ENCODE measurements at places on chromosomes 5 and 9.

GRCh38 chr5:172219296-172219695, 25.3 kb downstream of the EFCAB9 start:
- no peak for DNase-seq

DNA sequence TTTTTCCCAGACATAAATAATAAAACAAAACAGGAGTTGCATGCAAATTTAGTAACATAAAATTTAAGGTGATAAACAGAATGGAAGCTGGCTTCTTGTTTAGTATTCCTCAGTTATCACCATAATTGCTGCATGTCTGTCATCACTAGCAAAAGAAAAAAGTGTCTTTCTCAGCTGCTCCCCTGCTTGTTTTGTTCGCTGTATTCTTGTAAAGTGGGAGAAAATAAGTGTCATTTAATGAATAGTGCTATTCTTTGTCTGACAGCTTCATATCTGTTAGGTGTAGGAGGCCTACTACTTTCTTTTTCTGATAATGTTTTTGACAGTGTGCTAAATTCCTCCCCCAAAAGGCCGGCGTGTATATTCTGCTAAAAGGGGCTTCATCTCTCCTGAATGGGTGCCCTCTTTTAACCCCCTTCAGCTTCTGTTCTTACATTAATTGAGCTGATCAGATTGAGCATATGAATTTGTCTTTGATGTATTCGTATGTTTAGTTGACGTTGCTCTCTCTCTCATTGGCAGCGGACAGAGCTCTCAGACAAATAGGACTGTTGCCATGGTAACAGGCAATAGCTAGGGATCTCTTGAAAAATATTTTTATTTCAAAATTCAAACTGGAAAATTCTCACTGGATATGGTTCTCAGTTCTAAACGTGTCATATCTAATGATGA, 303.8 kb downstream of the KIAA0825 start:
- no peak for DNase-seq

GRCh38 chr9:95815133-95815532, 60.4 kb upstream of the ERCC6L2 start:
- DNase-seq, result no peak

GRCh38 chr5:81826128-81826527, 75.2 kb upstream of the SSBP2 start:
- no peak for DNase-seq

DNA sequence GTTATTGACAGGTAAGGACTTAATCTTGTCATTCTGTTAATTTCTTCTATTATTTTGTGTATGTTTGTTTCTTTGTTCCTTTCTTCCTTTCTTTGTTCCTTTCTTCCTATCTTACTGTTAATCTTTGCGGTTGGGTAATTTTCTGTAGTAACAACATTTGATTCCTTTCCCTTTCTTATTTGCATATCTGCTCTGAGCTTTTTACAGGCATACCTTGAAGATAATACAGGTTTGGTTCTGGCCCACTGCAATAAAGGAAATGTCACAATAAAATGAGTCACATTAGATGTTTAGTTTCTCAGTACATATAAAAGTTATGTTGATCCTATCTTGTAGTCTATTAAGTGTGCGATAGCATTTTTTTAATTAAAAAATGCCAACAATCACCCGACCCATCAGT, 440.7 kb downstream of the NFIB start:
- DNase-seq, result no peak

All from vagina (tissue), 2 donors.